ENCODE measurements at places on chromosomes 13 and 19.
A peak's percentile ranks its signal among the peaks of the same experiment; 100 is the strongest.

- DNase-seq: no peak
These were observed 1322.2 kb downstream of the PCDH9 start for GRCh38 chr13:65907666-65908525.

DNA sequence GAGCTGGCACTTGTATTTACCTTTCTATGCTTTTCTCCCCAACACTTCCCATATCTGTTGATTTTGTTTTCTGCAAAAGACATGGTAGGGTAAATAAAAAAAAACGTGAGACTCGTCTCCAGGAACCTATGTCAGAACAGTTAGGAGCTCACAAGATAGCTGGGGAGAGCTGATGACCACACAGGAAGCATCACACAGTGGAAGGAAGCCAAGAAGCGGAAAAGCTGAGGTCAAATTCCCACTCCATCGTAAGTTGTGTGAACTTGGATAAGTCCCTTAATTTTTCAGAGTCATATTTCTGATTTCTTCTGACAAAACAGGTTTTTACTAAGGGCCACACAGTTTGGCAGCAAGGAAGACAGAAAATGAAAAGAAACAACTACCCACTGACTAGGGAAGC lies 199.6 kb downstream of the KLF5 start:
- DNase-seq: no peak

- no peak for DNase-seq
These were observed 19.9 kb downstream of the KDM4B start for GRCh38 chr19:4988770-4989251.

- no peak for DNase-seq
These were observed 25.8 kb upstream of the NANOS3 start for GRCh38 chr19:13850910-13851733.

DNA sequence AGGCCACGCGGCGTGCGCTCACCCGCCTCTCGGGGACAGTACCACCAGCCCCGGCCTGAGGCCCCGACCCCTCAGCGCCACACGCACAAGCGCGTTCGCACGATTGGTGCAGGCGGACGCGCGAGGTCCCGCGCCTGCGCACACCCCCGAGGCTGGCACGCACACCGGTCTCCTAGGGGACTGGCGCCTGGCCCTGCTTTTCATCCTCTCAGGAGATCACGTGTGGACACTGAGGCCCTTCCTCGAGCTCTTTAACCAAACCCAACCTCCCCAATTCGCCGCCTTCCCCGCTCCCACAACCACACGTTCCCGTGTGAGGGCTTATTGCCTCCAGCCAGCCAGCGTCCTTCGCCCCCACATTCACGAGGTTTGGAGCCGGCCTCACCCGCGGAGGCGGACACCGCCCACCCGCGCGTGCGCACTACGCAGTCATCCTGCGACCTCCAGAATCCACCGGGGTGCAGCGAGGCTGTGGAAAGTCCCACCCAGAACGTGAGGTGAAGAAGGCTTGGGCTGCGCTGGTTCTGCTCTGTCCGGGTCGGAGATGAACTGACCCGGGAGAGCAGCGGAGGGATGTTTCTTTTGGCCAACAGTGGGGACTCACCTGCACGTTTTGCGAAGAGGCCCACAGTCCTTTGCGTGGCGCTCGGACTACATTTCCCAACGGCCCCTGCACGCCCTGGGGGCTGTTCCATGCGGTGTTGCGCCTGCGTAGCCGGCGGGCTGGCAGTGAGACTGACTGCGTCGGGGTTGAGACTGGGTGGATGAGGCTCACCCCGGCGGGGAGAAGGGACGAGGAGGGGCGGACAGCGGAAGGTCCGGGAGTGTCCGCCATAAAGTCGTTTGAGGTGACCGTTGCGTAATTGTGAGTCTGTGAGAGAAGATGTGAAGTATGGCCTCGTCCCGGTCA lies 539 bp upstream of the ZNF667 start:
- DNase-seq: peak; percentile 9

DNA sequence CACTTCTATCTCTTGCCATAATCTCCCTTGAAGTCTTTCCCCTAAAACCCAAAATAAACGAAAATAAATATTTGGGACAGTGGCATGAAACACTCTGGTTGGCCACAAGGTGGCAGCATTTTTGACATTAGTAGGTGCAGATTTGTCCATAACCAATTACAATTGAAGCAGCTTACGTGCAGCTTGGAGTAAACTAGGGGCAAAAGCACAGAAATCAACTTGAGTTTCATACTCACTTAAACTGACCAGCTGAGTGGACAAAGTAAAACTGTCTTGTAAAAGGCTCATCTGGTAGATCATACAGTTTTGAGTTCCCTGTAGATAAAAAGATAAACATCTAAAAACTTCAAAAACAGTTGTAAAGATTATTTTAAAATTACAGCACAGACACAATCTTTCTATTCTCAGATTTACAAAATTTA lies 18.8 kb downstream of the PDCD5 start:
- peak; percentile 24 for DNase-seq

GRCh38 chr19:35142606-35143230 lies 337 bp upstream of the FXYD7 start:
- peak; percentile 50 for DNase-seq

- DNase-seq: no peak
These were observed 667.1 kb downstream of the PCDH9 start for GRCh38 chr13:66563076-66563475.

DNA sequence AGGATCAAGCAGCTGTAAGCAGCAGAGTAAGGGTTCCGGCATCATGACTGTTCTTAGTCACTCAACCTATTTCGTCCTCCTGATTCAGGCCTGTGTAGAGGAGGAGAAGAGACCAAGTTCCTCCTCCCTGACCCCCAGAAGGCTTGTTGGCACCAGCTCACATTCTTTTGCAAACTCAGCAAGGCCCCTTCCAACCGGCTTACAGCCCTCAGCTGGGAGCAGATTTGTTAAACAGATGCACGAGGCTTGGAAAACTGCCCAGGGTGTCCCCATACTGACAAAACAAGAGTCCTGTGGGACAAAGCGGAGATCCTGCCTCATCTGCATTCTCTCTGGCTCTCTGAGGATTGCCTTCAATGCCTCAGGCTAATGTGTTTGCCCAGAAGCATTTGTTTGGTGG lies 113.2 kb upstream of the SOX21 start:
- DNase-seq: no peak

GRCh38 chr13:79724348-79725103 lies 243.6 kb downstream of the NDFIP2 start:
- no peak for DNase-seq

- DNase-seq: no peak
These were observed 1196.2 kb downstream of the PCDH9 start for GRCh38 chr13:66033924-66034323.

DNA sequence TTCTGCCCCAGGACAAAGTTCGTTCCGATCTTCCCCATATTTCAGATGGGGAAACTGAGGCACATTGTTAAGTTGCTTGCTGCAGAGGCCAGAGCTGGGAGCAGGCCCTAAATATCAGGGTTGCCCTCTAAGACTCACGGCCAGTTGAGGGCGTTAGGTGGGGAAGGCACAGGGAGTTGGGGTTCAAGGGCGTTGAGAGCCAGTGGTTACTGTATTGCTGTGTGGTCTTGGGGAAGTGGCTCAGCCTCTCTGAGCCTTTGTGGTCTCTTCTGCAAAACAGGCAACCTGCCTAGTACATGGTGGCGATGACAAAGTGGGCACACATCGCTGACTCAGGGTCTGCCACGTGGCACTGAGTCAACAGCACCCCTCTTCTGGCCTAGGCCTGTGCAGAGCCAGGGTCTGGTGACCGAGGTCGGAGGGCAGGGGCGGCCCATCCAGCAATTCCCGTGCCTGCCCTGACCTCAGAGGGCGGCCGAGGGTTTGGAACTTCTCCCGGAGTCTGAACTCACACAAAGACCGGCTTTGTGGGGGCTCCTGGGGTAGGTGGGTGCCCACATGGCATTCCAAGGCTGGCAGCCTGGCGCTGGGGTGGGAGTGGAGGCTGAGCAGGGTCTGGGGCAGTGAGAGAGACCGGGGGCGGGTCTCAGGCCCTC lies 10.2 kb downstream of the TNFAIP8L1 start:
- DNase-seq: no peak

- DNase-seq: no peak
These were observed 35.2 kb downstream of the KCTD15 start for GRCh38 chr19:33831825-33832224.

DNA sequence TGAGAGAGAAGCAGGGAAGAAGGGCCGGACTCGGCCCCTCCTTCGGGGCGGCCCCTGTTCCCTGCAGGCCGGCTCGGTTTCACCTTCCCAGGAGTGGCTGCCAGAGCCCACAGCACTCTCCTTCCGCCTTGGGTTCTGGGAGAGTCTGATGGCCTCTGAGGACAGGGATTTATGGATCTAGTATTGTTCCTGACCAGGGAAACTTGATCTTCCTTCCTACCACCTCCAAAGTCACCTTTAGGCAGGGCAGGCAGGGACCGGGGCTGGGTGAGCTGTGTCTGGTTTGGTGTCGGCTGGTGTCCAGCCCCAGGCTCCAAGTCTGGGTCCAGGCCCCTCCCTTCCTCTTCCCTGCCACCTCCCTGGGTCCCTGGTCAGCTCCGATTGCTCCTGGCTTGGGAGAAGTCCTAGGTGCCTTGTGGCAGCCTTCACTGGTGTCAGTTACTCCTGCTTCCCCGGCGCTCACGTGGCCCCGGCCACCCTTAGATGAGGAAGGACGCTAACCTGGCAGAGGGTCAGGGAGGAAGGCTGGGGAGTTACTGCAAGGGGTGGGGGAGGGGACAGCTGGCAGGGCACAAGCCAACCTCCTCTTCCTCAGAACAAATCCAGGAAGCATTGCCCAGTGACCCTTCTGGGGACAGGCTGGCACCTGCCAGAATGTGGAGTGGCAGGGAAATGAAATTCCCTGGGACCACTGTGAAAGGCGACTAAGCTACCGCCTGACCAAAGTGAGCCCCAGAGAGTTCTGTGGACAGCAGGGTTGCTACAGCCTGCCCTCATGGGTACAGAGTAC lies 18.8 kb downstream of the RFX1 start:
- no peak for DNase-seq

DNA sequence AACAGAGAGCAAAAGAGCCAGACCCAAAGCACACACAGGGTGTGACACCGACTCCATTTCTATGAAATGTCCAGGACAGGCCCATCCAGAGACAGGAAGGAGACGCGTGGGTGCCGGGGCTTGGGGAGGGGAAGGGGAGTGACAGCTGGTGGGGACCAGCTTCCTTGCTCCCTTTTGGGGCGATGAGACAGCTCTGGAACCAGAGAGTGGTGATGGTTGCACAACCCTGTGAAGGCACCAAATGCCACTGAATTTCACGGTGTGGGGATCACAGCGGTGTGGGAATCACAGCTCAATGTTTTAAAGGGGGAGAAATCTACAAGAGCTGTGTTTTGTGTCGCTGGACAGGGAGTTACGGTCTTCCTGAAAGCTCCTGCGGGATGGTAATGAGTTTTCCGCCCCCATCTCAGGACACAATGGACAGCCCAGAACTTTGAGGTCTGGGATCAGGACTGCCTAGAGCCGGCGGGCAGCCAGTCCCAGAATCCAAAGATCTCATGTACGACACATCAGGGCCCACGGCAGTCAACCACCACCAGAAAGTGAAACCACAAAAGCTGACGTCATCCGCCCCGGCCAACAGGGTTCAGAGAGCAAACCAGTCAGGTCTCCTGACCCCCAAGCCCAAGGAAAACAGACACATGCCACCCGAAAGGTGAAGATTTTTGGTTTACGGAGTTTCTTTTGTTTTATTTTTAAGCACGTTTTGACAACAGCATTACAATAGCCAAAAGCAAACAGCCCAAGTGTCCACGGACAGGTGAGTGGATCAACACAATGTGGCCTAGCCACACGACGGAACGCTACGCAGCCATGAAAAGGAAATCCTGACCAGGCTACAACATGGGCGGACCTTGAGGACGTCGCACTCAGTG lies 7.3 kb downstream of the SGTA start:
- DNase-seq: peak; percentile 35
